ENCODE measurements at places on chromosomes 4 and X.

GRCh38 chrX:56800801-56801200 is 71.8 kb downstream of the NBDY start:
- DNase-seq, result no peak

DNA sequence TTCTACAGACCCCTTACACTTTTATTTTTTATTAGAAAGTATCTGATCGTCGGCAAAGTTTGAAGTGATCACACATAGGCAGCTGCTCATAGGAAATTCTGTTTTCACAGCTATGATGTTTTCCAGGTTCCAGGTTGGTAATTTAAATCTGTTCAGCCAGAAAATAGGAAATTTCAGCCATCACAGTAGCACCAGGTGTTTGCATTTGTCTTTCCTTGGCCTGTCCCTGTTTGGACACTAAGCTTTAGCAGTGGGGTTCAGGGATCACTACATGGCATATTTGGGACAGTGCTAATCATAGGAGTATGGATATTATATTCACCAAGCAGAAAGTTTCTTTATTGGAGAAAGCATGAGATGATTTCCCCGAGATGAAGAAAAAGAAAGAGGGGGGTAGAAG is 92.9 kb downstream of the ANK2 start:
- DNase-seq, result no peak

- no peak for DNase-seq
Measured at GRCh38 chrX:48487362-48487798, 11.4 kb downstream of the FTSJ1 start.

GRCh38 chrX:31551913-31552312 is 480.1 kb upstream of the FTHL17 start:
- no peak for DNase-seq

DNA sequence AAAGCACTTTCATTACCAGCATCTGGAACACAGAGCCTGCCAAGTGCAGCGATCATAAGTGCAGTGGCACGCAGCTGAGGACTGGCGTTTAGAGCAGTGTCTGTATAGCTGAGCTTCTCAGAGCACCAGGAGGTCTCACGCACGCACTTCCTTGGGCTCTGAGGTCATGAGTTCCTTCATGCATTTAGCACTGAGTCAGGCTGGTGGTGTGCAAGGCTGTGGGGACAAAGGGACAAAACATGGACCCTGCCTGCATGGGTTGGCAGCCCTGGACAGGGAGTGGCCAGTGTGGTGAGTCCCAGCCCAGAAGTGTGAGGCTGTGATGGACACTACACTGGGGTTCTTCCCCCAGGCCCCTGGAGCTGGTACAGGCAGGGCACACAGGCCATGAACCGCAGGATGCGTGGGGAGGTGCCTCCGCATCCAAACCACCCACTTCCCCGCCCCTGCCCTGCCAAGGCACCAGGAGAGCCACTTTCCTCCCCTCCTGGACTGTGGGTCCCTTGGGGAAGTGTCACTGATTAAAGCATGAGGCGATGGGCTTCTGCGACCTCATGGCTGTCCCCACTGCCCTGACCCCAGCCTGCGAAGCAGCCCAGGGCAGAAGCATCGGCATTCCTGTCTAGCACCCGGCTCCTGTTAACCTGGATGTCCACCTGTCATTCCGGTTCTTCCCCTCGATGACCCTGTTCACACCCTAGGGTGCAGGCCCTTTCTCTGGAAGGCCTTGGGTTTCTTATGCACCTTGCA is 37.2 kb upstream of the GPR78 start:
- DNase-seq, result no peak

DNA sequence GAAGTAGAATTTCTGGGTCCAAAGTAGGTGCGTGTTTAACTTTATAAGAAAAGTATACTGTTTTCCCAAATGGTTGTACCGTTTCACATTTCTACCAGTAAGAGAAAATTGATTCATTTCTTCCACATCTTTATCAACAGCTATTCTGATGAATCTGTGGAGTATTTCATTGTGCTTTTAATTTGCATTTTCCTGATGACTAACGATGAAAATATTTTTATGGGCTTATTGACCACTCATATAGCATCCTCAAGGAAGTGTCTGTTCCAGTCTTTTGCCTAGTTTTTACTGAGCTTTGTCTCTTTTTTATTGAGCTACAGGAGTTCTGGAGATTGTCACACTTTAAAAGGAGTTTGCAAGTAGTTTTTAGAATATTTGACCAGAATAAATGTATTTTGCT is 92.6 kb downstream of the ASB9 start:
- no peak for DNase-seq

DNA sequence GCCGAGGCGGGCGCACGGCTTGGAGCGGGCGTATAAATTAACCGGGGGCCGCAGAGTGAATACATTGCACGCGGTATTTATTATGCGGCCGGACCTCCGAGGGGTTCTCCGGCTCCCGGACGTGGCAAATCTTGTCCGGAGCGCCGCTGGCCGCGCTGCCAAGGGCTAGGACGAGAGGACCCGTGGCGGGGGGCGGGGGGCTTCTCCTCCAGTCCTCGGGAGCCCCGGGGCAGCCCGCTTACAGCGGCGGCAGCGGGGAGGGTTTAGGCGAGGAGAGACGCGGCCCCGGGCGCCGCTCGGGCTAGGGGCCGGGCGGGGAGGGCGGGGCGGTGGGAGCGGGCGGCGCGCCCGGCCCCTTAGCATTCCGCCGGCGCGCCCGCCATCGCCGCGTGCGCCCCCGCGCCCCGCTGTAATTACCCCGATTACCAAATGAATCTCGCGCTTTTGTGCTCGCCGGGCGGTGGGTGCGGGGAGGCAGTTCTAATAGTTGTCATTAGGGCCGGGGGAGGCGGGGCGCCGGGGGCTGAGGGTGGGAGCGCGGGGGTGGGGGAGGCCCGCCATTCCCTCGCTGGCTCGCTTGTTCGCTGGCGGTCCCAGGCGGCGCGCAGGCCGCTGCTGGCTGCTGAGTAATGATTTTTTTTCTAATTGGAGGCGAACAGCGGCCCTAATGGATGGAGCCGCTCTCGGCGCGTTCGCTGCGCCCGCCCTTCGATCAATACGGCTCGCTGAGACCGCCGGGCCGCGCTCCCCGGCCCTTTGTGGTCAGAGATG is 276.6 kb downstream of the BCOR start:
- DNase-seq, result peak; percentile 84

DNA sequence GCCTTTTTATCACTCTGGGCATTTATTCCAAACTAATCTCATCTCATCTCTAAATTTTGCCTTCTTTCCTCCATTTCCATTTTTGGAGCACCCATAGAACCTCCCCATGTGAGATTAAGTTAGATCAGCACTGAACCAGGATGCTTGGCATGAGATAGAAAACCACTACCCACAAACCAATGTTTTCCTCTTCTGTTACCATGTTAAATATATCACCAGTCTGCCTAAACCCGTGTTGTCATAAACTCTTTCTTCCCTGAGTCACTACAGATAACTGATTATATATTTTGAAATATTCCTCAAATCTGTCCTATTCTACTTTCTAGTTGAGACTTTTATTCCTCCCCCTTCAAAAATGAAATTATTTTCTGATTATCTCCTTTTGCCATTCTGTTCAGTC is 37.6 kb downstream of the GABRB1 start:
- DNase-seq, result no peak

GRCh38 chr4:138003248-138003647 is 238.9 kb downstream of the SLC7A11 start:
- DNase-seq, result no peak

GRCh38 chr4:38802561-38803355 is 1.8 kb downstream of the TLR1 start:
- no peak for DNase-seq

DNA sequence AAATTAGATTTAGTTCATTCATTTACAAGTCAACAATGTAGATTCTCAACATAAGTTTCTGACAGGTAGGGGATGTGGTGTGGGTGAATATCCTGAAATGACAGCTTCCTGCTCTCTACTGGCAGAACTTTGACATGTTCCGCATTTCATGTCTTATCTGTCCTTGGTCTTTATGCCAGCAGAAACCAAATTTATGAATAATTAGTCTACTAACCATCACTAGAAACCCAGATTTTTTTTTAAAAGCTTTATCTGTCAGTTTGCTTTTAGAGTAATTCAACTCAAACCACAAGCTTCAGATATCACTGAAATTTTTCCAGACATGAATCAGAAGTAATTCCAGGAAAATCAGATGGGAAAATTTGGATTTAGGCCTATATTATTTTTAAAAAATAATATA is 17.9 kb downstream of the COQ2 start:
- DNase-seq, result no peak

DNA sequence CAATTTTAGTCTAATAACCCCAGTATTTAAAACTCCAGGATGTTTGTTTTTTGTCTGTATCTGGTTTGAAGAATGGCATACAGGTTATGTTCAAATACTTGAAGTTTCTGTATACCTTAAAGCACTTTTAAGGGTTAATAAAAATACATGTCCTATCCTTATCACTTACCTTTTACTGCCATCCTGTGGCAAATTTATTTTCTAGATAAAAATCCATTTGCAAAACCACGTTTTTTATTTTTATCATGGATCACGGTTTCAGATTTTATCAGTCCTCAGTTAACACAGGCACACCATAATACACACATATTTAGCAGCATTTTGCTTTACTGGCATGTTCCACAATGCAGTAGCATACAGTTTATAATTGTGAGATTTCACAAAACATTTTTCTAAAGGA is 113.3 kb upstream of the H2AZ1 start:
- DNase-seq, result no peak

DNA sequence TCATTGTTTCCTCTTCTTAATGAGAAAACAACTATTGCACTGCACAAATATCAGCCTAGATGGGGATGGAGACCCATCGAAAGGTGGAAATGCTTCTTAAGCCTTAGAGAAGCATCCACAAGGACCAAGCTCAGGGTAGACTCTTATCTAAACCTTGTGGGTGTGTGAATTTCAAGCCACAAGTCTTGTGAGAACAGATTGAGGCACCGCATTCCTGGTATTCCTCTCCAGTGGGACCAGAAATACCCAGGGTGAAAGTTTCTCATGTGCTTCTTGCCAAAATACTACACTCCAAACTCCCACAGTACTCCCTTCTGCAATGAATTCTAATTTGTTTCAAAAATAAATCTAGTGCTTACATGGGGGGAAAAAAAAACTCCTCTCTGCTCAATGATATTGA is 375.6 kb downstream of the PDGFC start:
- DNase-seq, result no peak

DNA sequence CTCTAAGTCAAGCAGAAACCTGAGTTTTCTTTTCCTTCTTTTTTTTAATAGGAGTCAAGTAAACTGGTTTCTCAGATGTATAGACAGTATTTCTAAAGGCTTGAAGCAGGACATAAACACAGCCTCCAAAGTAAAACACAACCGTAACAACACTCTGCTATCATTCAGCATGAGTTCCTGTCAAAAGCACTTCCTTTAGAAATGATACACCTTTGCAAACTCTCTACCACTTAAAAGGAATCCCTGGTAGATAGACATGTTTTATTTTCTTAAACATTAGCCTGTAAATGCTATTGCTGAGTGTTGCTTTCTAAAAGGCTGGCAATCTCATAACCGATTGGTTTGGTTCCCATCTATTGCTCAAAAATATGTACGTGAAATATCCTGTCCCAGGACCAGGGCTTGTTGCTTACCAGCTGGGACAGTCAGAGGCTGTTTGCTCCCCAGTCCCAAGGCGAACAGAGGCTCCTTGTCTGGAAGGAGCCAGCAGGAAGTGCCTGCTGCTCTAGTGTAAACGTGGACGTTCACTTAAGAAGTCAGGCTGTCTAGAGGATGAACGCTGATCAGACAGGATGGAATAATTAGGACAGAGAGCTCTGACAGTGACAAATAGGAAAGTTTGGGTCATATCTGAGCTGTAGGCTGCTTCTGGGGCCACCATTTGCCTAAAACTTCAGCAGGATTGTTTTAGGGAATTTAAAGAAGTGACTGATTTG is 173.9 kb upstream of the KLF3 start:
- no peak for DNase-seq

GRCh38 chr4:120844528-120844921 is 78.0 kb downstream of the PRDM5 start:
- no peak for DNase-seq

DNA sequence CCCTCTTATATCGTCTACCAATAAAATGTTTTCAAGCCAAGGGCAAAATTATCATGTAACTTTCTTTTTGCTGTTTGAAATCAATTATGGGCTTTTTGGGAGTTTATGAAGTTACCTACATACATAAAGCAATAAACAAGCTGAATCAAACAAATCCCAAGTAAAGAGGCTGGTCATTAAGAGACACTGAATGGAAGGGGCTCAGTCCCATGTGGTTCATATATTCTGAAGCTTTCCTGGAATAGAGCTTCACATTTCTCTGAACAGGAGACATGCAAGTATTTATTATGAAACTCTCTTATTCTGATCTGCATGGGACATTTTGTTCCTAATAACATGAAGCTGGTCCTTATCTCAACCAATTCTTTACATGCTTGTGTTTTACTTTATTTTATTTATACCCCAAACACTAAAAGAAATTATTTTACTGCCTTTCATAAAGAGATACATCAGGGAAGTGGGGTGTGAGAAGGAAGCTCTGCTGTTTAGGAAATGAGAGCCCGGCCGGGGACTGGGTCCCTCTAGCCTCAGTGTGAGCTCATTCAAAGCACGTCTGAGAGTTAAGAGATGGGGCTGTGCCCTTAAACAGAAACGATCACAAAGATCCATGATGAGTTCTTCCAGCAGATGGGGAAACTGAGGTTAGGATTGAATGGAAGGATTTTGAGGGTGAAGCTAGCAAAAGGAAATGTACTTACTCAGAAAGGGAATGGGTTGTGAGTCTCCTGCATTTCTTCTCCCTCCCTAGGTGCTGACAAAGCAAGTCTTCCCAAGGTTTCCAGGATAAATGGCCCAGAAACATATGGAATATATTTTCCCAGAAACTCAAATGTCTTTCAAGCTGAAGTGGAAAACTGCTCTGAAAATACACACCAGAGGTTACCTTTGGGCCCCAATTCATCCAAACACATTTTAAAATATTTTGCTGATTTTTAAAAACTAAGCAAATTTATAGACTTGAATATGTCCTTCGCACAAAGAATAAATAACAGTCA is 93.1 kb upstream of the LNX1 start:
- DNase-seq, result no peak

DNA sequence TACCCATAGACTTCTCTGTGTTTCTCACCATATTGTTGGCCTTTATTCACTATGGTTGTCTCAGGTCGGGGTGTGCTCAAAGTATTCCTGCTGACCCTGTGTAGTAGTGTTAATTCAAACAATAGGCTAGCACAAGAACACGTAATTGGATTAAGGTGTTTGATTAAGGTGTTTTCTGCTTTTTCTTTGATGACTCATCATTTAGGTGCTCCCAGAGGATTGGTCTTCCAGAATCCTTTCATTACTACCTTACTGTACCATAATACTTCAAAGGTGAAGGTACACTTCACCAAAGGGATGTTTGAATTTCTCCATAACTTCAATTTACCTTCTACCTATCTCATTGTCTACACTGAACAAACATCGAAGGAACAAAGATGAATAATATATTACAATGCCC is 121.7 kb upstream of the CCDC160 start:
- no peak for DNase-seq

DNA sequence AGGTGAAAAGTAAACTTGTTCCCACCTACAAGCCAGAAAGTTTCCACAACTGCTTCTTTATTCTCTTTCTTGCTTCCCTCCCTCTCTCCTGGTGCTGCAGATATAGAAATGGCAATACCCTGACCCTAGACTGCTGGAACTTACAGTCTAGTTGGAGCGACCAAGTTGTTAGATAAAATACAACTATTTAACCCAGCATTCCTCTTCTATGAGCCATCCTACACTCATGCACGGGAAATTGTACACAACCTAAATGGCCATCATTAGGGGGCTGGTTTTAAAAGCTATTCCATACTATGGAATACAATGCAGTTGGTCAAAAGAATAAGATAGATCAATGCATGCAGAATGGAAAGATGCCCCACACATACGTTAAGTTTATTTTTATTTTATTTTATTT is 41.1 kb downstream of the PJA1 start:
- no peak for DNase-seq

- peak; percentile 6 for DNase-seq
Measured at GRCh38 chrX:2894885-2895292, 34.2 kb downstream of the ARSD start.
